ENCODE measurements at places on chromosomes 3 and 15.

DNA sequence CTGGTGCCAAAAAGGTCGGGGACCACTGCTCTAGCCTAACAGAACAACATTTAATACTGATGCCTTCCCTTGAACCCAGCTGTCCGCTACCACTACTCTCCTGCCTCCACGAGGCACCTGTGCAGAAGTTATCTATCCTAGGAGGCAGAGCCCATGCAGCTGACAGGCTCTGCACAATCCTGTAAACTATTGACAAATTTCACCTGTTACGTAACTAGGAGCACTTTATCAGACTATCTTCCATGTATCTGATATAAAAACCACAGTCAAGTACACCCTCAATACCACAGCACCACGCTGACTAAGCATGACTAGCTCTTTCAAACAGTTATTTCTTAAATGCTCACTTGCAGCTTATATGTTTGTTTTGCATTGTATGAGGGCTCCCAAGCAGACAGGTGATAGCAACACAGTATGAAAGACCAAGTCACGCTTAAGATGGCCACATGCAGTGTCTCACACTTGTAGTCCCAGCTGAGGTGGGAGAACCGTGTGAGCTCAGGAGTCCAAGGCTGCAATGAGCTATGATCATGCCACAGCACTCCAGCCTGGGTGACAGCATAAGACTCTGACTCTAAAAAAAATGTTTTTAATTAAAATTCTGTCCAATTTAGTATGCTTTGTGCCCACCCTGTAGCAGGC, 4.5 kb upstream of the IL17RC start:
- DNase-seq = no peak

DNA sequence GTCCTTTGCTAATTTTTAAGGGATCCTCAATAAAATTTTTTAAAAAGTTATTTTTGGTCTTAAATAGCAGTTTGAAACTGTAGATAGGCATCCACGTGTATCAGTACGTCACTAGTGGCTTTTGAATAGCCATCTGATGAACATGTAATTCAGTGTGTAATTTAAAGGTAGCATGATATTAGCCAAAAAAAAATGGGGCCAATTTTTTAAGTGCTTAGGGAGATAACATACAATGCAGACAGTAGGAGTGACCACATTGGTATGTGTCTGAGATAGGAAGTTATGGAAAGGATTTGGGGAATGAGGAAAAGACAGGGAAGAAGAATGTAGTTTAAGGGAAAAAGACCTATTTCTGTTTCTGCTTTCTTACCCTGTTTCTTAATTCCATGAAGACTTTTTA, 2.5 kb downstream of the AP4E1 start:
- no peak for DNase-seq

DNA sequence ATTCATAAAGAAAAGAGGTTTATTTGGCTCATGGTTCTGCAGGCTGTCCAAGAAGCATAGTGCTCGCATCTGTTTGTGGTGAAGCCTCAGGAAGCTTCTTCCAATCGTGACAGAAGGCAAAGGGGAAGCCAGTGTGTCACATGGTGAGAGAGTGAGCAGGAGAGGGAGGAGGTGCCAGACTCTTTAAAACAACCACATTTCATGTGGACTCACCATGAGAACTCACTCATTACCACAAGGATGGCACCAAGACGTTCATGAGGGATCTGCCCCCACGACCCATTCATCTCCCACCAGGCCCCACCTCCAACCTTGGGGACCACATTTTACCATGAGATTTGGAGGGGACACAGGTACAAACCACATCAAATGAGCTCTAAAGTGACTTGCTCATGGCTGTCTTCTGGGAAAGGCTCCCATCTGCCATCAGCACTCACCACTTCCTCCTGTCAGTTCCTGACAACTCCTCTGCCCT, 327.3 kb upstream of the TLE3 start:
- DNase-seq = peak; percentile 56

DNA sequence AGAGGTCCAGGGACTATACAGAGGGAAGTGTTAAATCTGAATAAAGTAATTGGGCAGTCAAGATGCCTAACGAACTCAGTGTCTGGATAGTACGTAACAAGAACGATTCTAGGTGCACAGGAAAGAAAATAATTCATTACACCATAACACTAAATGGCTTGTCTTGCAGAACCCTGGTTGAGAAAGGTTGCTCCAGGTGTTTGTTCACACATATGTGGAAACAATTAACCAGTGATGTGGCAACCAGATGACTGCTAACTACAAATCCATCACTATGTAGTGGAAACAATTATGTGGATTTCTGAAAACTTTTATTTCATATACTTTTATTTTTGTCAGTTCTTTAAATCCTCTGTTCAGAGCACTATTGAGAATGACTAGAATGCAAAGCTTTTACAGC, 10.4 kb upstream of the HDC start:
- no peak for DNase-seq

DNA sequence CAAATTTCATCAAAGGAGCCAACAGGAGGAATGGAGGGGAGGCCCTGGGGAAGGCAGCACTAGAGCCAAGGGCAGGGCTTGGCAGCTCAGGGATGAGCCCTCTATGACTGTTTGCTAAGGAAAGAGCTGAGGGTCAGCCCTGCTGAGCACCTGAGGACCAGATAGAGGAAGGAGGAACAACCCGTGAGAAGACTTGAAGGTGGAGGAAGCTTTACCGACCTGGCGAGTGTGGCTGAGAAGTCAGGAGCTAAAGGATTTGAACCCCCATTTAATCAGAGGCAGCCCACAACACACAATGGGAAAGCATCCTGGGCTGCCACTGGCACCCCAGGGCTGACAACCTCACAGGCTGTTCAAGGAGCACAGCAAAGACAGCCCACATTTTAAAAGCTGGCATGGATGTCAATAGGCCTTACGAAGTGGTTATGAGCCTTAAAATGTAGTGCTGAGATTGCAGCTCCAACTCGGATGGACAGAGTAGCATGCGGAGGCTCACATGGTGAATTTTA, 20.7 kb upstream of the LRRC2 start:
- no peak for DNase-seq

GRCh38 chr15:42228036-42228435, 19.9 kb upstream of the VPS39 start:
- no peak for DNase-seq

DNA sequence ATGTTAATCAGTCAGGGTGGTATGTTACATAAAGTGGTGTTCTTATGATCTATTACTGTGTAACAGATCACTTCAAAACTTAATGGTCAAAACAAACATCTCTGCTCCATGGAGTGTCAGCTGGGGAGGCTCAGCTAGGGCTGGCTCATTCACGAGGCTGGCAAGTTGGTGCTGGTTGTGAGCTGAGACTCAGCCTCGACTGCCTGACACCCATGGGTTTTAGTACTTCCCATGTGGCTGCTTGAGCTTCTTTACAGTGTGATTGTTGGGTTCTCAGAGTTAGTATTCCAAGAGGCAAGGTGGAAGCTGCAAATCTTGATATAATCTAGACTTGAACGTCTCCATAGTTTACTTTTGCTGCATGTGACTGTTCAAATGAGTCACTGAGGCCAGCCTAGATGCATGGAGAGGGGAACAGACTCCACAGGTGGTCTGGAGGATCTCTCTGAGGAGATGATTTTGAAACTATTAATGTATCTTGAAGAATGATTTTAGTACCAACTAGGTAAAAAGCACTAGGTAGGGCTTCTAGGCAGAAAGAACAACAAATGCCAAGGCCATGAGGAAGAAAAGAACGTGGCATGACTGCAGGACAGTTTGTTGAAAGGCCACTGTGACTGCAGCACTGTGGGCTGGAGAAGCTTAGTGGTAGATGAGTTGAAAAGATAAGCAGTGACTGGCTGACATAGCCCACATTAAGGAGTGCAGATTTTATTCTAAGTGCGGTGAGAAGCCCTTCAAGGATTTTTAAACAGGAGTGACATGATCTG, 281.1 kb upstream of the PROK2 start:
- no peak for DNase-seq

DNA sequence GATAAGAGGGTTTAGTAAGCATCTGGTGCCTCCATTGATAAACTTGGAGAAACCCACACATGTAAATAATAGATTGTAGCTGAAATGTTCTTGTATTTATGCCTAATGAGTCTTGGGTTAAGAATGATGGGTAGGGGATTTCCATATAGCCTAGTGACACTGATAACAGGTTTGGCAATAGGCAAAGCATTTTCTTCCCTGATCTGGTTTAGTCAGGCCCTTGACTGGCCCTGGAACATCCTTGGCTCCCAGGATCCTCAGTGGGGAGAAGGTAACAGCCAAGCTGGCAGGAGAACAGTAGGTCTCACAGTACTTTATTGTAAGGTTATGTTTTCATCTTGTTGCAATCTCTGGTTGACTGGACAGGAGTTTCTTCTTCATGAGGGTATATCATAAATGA, 228.4 kb downstream of the DIPK2A start:
- no peak for DNase-seq

GRCh38 chr3:20701641-20702040, 515.6 kb upstream of the SGO1 start:
- no peak for DNase-seq

DNA sequence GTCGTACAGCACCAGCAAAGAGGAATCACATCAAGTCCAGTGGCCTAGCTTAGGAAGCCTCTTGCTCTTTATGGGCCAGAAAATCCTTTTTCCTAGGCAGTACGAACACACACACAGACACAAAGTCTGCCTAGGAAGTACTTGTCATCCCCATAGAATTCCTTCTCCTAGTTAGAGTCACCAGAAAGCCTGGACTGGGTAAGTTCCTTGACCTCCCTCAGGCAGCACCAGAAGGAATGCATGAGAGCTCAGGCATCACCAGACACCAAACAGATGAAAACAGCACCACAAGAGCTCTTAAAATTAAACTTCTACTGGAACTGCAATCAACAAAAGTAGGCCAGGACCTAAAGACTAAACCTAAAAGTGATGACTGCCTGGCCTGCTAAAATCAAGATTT, 192.9 kb upstream of the CCDC54 start:
- no peak for DNase-seq

- no peak for DNase-seq
These were observed 27.9 kb downstream of the SOX2 start for GRCh38 chr3:181739628-181740027.

DNA sequence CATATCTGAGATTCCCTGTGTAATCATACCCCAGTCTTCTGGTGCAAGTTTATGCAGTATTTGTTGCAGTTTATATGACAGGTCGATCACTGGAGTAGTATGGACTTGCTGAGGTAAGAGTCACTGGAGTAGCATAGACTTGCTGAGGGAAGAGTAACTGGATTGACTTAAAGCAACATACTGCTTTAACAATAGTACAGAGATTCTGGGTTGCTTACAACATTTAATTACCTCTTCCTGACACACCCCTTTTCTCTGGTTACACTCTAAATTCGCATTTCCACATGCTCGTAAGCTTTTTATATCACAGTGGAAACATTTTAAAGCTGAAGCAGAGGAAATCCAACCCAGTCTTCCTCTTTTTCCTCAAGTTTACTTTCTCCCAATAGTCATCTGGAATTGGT, 11.8 kb downstream of the AAGAB start:
- no peak for DNase-seq

- DNase-seq = no peak
These were observed 4.9 kb downstream of the MON1A start for GRCh38 chr3:49924683-49925082.

GRCh38 chr15:99467853-99468464, 97.8 kb upstream of the MEF2A start:
- no peak for DNase-seq

- DNase-seq = peak; percentile 59
These were observed 72.9 kb downstream of the RPL39L start for GRCh38 chr3:187066228-187066995.

- DNase-seq = peak; percentile 67
These were observed 120.9 kb downstream of the SAMMSON start for GRCh38 chr3:70120357-70120966.

GRCh38 chr3:175728566-175728965, 869.4 kb downstream of the NAALADL2 start:
- DNase-seq = no peak

GRCh38 chr3:64354221-64354620, 129.0 kb upstream of the PRICKLE2 start:
- DNase-seq = no peak
